Bone marrow (tissue), 2 donors: ENCODE measurements at places on chromosomes 7 and 10.

GRCh38 chr10:21057989-21058388, 160.9 kb upstream of the NEBL start:
- no peak for DNase-seq

DNA sequence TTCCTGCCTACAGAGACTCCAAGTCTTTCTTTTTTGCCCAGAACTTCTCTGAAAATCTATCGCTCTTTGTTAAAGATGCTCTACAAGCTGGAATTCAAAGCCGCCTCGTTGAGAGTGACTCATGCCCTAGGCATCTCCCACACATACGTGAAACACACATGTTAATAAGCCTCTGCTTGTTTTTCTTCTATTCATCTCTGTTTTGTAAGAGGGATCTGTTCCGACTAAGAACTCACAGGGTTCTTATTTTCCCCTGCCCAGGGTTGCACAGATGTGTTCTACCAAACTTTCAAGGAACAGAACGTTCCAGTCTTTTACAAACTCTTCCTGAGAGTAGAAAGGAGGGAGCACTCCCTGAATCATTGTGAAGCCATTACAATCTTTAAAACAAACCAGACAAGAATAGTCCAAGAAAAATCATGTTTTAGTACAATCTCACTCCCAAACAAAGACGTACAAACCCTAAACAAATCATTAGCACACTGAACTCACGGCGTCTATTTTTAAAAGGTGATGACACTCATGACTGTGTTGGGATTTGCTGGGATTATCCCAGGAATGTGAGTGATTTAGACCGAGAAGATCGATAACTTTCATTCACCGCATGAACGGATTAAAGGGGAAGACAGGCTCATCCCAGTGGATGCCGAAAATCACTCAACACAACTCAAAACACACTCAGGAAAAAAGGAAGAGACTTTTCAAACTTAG, 55.3 kb upstream of the INPP5A start:
- no peak for DNase-seq

- DNase-seq = no peak
Observed at GRCh38 chr7:80681272-80681885, 42.9 kb downstream of the CD36 start.

DNA sequence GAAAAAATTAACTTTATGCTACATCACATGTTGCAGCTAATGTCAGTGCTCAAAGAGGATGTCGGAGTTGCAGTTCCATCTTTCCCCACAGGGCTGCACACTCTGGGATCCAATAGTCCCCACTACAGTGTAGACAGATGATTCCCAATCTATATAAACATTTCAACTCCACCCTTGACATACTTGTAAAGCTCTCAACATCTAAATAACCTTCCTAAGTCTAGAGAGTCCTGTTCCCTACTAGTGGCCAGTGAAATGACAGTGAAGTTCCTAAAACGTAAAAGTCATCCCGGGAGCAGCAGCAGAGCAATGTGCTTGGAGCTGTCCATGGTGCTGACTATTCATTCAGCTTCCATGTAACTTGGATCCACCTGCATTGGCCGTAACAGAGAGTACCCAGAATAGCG, 145.1 kb downstream of the GRM8 start:
- no peak for DNase-seq

GRCh38 chr10:12358863-12359564, 9.7 kb downstream of the CAMK1D start:
- no peak for DNase-seq

DNA sequence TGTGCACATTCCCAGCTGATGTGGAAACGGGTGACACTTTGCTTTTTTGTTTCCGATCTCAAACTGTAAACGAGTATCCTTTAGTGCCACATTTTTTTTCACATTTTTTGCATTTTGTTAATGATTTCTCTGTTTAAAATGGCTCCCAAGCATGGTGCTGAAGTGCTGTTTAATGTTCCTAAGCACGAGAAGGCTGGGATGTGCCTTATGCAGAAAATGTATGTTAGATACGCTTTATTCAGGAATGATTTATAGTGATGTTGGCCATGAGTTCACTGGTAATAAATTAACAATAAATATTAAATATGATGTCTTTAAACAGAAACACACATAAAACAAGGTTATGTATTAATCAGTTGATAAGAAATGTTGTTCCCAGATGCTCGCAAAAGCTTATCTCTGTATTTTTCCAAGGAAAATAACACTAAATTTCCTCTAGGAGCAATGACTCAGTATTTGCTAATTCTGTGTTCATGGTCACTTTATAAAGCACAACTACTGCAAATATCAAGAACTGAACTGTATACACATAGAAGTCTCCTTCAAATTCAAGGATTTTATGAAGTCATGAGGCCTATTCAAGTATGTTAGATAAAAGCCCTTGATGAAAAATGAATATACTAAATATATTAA, 305.9 kb upstream of the SMIM30 start:
- no peak for DNase-seq

DNA sequence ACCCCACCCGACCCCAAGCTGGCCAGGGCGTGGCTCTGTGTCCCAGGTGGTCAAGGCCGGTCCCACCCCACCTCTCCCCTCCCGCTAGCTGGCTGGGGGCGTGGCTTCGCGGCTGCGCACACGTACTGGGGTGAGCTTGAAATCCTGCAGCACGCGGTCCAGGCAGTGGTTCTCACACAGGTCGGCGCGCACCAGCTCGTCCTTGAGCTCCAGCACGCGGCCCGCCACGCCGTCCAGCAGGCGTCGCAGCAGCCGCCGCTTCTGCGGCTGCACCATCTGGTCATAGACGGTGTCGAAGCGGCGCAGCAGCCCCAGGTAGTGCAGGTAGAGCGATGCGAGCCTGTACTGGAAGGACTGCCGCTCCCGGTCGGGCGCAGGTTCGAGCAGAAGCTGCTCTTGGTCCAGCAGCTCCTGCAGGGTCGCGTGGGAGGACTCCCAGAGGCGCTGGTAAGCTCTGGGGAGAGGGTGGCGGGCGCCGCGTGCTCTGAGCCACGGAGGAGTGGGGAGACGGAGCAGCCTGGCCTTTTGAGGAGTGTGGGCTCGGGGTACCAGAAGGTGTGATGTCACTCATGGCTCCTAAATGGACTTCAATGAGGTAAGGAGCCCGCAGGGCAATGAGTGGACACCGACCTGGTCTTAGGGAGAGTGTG, 5.8 kb downstream of the H2BK1 start:
- no peak for DNase-seq

DNA sequence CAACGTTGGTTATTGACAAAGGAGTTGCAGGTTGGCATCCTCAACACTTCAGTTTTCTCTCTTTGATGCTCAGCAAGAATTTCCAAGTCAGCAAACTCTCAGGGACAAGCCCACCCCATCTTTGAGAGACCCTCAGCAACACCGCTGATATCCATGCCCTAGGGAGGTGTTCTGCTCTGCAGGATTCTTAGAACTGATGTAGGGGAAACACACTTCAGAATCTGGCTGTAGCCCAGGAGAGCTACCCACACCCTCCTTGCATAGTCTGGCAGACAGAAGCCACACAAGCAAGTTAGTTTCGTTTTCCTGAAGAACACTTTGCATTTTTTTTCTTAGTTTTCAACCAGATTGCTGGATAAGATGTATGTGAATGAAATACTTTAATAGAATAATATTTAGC, 822 bp downstream of the SAMD9L start:
- DNase-seq = peak; percentile 48

GRCh38 chr7:23864973-23865372, 155.0 kb downstream of the STK31 start:
- no peak for DNase-seq

- no peak for DNase-seq
Observed at GRCh38 chr7:27579565-27579964, 83.1 kb downstream of the HIBADH start.

DNA sequence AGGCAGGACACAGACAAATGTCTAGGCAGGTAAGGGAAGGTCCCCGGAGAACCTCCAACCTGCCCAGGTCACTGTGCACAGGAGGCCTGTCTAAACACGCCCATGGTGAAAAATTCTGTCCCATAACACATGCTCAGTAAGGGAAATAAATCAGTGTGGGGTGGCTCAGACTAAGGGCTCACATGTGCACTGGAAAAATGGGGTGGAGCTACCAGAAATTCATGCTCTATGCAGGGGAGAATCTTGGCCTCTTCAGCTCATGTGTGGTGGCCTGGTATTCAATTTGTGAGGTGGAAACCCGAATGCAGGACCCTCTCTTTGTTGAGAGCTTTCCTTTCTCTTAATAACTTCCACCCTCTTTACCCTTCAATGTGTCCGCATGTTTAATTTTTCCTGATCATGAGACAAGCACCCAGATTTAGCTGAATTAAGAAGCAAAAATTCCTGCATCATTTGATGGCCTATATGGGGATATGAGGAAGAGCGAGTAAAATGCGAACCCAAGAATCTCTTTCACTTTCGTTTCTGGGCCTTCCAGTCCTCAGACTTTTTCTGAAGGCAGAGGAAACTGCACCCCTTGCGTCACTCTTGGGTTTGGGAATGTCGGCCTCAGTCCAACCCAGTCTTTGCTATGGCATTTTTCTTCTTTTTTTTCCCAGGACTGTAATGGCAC, 163.2 kb downstream of the DGKB start:
- no peak for DNase-seq

DNA sequence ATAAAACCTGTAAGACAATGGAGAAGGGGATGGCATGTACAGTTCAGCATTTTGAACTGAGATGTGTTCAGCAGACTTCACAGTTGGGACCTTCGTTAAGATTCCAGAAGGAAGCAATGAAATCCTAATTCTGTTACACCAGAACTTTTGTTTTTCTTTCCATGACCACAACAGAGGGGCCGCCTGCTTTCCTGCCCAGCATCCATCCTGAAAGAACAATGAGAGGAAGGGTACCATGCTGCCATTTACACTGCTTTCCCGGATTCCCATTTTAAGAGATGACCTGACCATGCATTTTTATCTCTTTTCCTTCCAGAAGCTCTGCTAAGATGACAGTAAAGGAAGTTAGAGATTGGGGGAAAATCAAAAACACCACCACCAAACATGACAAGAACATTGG, 92.7 kb downstream of the PIP4K2A start:
- no peak for DNase-seq

DNA sequence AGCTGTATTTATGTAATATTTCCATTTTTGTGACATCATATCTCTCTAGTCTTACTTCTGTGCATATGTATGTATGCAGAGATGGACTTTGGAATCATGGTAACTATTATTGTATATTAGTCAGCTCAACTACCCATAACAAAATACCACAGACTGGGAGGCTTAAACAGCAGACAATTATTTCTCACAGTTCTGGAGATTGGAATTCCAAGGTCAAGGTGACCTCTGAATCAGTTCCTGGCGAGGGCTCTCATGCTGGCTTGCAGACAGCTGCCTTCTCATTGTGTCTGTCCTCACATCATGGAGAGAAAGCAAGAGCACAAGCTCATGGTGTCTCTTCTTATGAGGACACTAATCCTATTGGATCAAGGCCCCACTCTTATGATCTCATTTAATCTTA, 79.1 kb downstream of the RAMP3 start:
- no peak for DNase-seq

- DNase-seq = no peak
Observed at GRCh38 chr7:131637859-131638258, 81.4 kb upstream of the PODXL start.

DNA sequence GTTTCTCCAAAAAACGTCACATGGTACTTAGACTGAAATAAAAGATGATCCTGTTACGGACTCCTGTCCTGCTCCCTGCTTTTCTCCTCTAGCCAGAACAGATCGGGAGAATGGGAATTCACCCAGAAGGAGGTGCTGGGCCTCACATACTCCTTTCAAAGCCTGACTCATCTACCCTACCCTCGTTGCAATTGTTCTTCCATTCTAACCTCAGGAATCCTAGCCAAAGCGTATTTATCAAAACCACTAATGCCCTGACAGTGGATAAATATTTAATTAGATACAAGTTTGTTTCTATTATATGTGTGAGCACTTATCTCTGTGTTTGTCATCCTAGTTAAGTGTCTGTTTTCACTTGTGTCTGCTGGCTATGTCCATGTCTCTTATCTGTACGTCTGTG, 21.7 kb downstream of the ZCWPW1 start:
- DNase-seq = no peak

GRCh38 chr7:22363756-22364422, 6.9 kb upstream of the RAPGEF5 start:
- no peak for DNase-seq

GRCh38 chr10:115491526-115492140, 398.5 kb downstream of the ATRNL1 start:
- no peak for DNase-seq
